Immature natural killer cell (primary cell): ENCODE measurements at places on chromosomes 12 and 14. TPM values are rescaled to one million over a fixed set of nuclear protein-coding genes. Genes with fewer than 3 reads are reported as not detected.

HOXC11 gene
- polyA plus RNA-seq = not detected

HOXC12 gene
- polyA plus RNA-seq = not detected

ISM2 gene
- not detected for polyA plus RNA-seq

- H3K27me3 ChIP-seq = no peaks in the 10 kb centered on the region
- no peaks in the 10 kb centered on the region for H3K4me1 ChIP-seq
- no peak for DNase-seq
- H3K4me3 ChIP-seq = no peak overlapping the region
Measured at GRCh38 chr14:65239938-65240296, 137.6 kb upstream of the MAX start.

DNA sequence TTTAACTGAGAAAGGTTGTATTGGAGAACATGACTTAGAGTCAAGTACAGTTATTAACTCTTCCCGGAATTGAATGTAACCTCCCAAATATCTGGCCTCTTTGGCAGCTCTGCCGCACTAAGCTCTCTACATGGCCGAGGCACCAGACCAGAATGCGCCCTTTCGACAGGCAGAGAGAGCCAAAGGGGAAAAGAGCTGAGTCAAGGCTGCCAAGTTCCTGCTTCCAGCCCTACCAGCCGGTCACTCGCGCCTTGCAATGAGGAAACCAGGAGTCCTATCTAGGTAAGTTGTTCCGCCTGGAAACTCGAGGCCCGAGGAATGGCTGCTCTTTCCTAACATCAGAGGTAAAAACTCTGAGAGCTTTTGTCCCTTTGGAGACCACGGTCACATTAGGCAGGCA lies 172.2 kb downstream of the BRMS1L start:
- no peaks in the 10 kb centered on the region for H3K36me3 ChIP-seq
- H3K4me3 ChIP-seq = no peak overlapping the region
- no peaks in the 10 kb centered on the region for H3K4me1 ChIP-seq
- no peaks in the 10 kb centered on the region for H3K27me3 ChIP-seq
- no peak overlapping the region for H3K27ac ChIP-seq
- no peak for DNase-seq
